ENCODE measurements at places on chromosomes 7 and 10. TPM values are rescaled to one million over a fixed set of nuclear protein-coding genes. Genes with fewer than 3 reads are reported as not detected.
A peak's percentile ranks its signal among the peaks of the same experiment; 100 is the strongest.

Gene TRIL
- total RNA-seq, result not detected

Gene BTBD16
- not detected for total RNA-seq

DNA sequence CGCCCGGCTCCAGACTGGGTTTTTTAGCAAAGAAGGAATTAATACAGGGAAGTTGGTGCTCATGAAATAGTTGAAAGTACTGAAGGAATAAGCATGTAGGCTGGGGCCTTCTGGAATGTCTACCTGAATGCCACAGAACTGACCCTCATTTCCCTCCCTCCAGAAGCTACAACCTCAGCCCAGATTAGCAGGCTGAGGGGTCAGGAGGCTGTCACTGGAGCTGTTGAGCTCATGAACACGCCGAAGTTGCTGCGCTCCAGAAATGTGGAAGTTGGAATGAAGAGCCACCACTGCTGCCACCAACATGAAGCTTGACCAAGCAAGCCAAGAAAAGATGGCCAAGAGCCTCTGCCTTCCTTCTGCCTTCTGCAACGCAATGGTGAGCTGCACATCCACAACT is 52.2 kb upstream of the KMT2E start:
- DNase-seq, result no peak

- peak; percentile 63 for DNase-seq
Measured at GRCh38 chr7:44633254-44634186, 27.1 kb downstream of the OGDH start.

Measured in activated naive CD4-positive, alpha-beta T cell treated with anti-CD3 and anti-CD28 coated beads for 36 hours (primary cell).